ENCODE measurements at places on chromosomes 16 and 17.

DNA sequence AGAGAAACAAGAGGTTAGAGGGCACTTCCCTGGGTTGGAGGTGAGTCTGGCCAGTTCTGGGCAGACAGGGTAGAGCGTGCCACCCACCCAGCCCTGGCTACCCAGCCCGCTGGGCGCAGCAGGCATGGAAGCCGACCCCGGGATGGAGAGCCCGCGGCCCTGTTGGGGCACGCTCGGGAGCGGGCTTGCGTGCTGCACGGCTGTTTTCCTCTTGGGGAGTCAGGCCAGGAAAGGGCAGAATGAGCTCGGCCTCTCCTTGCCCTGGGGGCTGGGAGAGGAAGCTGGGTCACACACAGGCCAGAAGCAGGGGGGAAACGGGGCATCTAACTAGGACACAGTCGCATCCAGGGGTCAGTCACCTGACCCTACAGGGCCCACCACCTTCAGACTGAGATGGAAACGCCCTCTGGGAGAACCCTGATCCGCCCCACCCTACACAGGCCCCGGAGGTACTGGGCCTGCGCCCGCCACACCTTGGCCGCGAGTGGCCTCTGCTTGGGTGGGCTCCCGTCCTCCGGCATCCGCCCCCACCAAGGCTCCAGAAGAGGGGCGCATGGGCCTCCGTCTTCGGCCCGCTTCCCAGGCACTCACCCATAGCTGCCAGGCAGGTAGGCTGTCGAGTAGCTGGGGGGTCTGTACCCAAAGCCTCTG, 1.2 kb downstream of the SOX15 start:
- no peak for DNase-seq

DNA sequence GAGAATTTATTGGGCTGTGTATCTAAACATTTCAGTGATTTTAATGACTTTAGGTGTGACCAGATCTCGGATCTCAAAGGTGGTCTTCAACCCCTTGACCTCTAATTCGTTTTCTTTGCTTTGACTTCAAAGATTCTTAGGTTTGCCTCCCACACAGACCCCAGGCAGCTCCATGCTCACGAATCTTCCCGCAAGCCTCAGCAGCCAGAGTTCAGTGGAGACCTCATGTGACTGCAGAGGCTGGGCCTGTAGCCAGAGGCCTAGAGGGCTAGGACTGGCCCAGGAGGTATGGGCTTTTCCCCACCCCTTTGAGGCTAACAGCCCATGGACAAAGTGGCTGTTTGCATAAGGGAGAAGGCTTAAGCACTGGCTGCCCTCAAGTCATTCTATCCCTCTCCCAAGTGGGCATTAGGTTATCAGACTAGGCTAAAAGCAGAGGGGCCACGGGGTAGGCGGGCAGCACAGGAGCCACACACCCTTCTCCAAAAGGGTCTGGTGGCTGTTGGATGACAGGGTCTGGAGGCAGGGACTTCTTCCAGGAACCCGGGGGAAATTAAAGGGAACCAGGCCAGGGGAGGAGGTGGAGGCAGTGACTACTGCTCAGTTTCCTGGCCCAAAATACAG, 3.0 kb downstream of the HIRIP3 start:
- no peak for DNase-seq

DNA sequence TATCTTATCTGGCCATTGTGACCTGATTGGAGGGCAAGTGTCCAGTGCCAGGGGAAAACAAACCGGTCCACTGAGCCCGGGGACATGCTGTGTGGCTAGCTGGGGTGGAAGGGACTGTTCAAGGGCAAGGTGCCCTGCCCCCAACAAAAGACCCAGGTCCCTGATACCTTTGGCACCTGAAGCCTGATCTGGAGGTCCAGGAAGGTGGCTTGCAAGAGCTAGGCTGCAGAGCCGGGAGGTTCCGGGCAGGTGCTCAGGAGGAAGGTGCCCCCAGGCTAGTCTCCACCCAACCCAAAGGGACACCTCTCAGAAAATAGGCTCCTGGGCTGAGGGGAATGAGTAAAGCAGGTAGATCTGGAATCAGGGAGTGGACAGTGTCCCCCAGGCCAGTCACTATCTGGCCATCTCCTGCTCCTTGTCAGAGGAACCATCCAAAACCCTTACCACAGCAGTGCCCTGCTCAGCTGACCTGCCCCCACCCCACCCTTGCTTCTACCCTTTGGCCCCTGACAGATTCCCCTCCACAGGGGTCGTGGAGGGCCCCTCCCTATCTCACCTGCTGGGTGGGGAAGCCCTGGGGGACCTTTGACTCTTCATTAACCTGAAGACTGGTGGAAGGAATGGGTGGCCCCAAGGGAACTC, 6.2 kb downstream of the NAT9 start:
- DNase-seq = no peak

DNA sequence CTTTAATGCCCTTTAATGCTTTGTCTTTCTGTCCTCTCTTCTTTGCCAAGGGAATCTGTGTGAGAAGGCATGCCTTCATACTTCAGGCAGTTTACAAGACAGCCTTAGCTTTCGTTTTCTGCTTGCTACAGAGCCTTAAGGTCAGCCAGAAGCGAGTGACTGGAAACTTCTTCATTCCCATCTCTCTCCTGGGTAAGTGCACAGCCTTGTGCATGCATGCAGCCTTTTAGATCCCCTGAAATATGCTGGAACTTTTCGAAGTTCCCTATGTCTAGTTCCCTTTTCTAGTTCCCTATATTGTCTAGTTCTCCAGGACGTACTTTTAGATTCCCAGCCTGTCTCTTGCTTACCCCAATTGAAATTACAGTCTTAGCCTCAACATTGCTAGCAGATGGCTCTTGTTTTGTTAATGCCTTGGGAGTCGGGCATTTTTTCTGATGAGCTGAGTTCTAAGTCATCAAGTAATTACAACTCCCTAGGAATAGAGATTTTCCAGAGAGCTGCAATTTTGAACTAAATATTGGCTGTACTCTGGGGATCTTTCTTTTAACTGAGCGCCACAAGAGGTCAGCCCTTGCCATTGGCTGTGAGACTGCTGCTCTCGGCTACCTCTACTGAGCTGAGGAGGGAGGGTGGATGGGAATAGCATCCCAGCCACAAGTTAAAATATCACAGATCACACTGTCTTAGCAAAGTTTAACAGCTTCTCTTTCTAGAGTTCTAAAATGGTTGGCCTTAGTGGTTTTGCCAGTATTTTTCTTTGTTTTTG, 22.7 kb upstream of the PPM1D start:
- no peak for DNase-seq
